ENCODE measurements at places on chromosomes 13 and 19.
A peak's percentile ranks its signal among the peaks of the same experiment; 100 is the strongest.

DNA sequence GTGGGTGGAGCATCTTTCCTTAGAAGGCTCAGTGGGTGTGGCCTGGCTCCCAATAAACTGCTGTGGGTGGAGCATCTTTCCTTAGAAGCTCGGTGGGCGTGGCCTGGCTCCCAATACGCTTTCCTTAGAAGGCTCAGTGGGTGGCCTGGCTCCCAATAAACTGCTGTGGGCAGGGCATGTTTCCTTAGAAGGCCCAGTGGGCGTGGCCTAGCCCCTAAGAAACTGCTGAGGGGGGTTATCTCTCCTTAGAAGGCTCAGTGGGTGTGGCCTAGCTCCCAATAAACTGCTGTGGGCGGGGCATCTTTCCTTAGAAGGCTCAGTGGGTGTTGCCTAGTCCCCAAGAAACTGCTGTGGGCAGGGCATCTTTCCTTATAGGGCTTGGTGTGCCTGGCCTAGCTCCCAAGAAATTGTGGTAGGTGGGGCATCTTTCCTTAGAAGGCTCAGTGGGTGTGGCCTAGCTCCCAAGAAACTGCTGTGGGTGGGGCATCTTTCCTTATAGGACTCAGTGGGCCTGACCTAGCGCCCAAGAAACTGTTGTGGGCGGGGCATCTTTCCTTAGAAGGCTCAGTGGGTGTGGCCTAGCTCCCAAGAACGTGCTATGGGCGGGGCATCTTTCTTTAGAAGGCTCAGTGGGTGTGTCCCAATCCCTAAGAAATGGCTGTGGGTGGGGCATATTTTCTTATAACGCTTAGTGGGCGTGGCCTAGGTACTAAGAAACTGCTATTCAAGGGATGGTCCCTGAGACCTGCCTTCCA, 10.3 kb downstream of the HSH2D start:
- no peak for DNase-seq

- DNase-seq, result no peak
These were observed 20.5 kb upstream of the NEK3 start for GRCh38 chr13:52179925-52180324.

DNA sequence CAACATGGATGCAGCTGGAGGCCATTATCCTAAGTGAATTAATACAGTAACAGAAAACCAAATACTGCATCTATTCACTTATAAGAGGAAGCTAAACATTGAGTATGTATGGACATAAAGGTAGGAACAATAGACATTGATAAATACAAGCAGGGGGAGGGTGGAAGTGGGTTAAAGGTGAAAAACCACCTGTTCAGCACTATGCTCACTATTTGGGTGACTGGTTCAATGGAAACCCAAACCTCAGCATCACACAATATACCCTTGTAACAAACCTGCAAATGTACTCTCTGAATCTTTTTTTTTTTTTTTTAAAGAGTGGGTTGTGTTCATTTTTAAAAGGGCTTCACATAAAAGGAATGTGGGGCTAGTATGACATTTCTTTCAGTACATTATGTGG, 26.9 kb upstream of the CPB2 start:
- peak; percentile 56 for DNase-seq

DNA sequence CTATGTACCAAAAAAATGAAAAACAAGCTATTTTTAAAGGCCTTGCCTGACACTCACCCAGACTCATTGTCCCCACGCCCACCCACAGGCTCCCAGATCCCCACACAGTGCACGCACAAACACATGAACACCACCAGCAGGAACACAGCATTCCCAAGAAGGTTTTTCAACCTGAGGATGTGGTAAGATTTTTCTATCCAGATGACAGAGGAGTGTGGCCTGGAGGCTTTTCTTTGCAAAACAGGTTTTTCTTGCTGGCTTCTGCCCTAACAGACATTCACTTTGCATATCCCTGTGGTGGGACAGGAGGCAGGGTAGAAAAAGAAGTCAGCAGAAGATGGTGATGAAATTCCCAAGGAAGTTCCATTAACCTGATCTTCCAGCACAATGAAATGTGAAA, 97.8 kb downstream of the KLF12 start:
- no peak for DNase-seq

DNA sequence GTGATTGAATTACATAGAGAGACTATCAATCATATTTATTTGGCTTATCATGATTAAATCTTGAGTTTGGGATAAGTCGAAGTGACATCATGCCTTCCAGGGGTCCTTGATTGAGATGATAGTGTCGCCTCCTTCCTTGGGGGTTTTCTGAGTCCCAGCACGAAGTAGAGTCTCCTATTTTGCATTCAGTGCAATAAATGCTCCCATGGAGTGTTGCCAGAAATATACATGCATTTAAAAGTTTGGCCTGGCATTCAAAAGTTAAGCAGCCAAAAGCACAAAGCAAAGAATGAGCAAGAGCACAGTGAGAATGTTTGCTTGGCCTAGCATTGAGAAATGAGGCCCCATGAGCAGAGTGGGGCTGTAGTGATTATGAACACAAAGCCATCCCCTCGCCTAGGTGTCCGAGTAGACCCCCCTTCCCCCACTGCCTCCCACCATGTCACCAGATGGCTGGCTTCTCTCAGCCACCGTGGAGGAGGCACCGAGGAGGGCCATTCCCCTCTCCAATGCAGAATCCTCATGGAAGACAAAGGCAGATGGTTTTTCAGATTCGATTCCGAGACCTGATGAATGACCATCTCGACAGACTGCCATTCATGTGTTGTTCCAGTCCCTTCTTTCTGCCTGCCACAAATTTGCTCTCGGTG, 58.8 kb upstream of the UBL3 start:
- DNase-seq, result no peak

All from NCI-H146 (cell line).